ENCODE measurements at places on chromosomes 13 and 19.

DNA sequence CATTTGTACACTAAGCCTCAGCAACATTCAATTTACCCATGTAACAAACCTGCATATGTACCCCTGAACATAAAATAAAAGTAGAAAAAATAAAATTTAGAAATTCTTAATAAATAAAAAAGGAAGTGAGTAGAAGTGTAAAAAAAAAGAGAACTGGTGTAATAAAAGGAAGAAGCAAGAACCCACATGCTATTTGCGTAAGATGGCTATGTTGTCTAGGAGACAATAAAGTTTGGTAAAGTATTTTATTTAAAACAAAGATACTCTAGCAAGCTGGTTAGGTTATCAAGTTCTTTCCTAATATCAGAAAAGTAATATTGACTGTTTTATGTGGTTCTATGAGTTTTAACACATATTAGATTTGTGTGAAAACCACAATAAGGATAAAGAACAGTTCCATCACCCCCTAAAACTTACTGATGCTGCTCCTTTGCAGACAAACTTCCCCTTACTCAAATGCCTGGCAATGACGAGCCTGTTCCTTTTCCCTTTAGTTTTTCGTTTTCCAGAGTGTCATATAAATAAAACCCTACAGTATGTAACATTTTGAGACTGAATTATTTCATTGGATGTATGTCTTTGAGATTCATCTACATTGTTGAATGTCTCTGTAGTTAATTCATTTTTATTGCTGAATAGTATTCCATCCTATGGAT lies 98.9 kb downstream of the TNFSF13B start:
- DNase-seq = no peak

- no peak for DNase-seq
Measured at GRCh38 chr13:95002126-95002525, 289.8 kb upstream of the SOX21 start.

GRCh38 chr13:102402290-102402689 lies 442 bp upstream of the FGF14 start:
- no peak for DNase-seq

- DNase-seq = no peak
Measured at GRCh38 chr13:33524086-33524485, 238.5 kb upstream of the STARD13 start.

All from hematopoietic multipotent progenitor cell treated with erythropoietin and hydrocortisone succinate and interleukin-3 and kit ligand, for 15 days (in vitro differentiated cells).